Stromal cell of bone marrow (primary cell): ENCODE measurements at places on chromosomes 3 and 15.

DNA sequence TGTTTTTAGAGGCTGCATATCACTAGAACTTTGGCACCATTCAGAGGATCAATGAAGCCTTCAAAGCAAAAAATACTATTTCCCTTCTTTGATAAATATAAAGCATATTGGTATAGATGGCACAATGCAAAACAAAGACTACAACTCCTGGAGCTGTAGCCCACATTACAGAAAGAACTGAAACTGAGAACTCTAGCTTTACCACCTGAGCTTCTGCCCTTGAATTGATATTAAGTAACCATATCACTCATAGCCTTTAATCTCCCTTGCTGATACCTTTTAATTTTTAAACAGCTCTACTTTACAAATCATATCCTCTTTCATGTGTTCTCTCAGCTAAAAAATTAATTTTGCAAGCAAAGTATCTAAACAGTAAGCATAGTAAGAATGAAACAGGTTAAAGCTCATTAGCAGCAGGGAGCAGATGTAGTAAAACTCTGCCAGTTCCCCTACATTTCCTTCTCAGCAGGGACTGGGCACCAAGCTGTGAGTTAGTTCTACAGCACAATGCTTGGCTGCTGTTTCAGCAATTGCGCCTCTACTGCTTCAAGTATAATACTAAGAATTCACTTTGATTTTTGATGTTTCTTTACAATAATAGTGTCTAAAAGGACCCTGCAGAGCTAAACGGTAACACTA, 97.9 kb upstream of the NANOGP8 start:
- no peak for DNase-seq

DNA sequence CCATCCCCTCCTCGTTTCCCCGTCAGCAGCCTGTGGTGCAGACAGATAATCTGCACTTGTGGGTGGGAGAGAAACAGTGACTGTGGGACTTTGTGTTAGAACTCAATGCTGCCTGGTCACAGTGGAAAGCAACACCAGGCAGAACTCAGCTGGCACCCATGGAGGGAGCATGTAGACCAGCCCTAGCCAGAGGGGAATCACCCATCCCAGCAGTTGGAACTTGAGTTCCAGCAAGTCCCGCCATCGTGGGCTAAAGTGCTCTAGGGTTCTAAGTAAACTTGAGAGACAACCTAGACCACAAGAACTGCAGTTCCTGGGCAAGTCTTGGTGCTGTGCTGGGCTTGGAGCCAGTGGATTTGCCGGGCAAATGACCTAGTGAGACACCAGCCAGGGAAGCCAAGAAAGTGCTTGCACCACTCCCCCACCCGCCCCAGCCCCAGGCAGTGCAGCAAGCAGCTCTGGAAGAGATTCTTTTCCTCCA, 24.4 kb downstream of the ISG20 start:
- peak; percentile 25 for DNase-seq

GRCh38 chr3:156705761-156706616, 31.6 kb downstream of the TIPARP start:
- no peak for DNase-seq

DNA sequence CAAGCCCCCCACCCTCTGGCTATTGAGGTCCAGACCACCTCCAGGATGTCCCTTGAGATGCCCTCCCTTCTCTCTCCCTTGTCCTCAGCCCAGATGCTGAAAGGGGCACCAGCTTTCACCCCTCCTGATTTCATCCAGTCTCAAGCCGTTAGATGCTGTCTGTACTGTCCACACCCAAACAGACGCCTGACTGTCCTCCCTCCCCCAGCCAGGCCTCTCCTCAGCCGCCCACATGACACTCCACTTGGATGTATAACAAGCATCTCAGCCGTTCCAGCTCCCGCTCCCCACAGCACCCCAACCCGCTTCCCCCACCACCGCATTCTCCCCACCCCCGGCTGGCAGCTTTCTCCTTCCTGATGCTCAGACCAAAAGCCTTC, 25.0 kb upstream of the CYP11A1 start:
- DNase-seq: no peak

DNA sequence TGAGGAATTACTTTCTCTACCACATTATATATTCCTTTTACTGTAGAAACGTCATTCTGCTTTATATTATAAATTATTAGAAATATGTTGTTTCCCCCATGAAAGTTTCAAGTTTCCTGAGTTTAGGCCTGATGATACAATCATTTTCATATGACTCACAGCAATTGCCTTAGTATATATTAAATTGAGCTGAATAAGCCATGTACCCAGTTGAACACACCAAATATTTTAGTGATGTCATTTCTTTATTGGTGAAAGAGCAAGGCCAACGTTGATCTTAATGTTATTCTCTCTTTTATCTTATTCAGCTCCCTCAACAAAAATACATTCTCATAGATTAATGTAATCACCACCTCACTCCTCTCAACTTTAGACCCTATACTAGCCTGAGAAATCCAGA, 30.8 kb downstream of the B3GNT5 start:
- no peak for DNase-seq
